Esophagus squamous epithelium (tissue), 5 donors: ENCODE measurements at places on chromosomes 13 and 19. TPM values are rescaled to one million over a fixed set of nuclear protein-coding genes. Genes with fewer than 3 reads are reported as not detected.

The SHC2 gene
- 10.2 TPM for total RNA-seq

The KCNN4 gene
- 16.9 TPM for total RNA-seq

DNA sequence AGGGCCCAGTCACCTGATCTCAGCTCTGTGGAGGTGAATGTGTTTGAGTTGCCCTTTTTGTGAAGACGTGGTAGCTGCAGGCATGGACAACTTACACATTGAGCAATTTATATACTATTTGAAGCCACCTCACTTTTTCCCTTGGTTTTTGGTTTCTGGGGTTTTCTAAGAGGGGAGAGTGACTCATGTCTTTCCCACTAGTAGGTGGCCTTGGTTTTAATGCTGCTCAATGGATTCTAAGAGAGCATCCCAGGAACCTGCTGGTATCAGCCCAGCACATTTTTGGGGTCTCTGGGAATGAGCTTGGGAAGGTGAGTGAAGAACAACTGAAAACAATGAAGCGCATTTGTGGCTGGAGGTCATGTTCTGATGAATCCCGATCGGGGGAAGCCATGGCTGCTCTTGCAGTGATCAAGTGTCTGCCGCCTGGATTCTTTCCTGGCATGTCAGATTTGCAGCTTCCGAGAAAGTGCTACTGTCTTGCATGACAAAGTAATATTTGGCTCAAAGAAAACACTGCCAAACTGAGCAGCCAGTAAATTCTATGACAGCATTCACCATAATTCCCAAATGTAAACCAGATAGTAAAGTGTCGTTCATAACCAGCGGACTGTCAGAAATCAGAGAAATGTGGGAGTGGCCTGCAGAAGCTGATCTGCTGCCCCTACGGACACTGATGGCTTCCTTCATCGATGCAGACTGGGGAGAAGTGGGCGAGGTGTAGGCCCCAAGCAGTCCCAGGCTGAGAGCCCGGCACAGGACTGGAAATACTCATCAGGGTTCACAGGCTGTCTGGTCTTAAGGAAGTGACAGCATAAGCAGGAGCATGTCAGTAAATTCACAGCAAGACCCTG lies 98.7 kb downstream of the COL4A2 start:
- no peak for DNase-seq

DNA sequence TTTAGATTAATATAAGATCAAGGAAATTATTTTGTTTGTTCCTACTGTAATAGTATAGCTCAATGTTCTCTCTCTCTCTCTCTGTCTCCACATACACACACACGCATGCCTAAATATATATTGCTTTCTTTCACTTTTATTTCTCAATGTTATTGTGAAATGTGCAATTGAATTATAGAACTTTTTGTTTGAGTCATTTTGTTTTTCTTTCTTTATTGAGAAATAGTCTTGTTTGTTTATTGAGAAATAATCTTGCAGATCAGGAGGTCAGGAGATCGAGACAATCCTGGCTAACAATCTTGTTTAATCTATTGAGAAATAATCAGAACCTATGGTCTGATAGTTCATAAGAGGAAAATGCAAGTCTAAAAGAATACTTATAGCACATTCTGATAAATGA lies 1581.3 kb downstream of the EFNB2 start:
- DNase-seq: no peak
